Nucleus accumbens (tissue), 56 donors: ENCODE measurements at places on chromosomes 3 and 15.

- no peak for DNase-seq
These were observed 20.0 kb downstream of the GLB1 start for GRCh38 chr3:33076952-33077351.

DNA sequence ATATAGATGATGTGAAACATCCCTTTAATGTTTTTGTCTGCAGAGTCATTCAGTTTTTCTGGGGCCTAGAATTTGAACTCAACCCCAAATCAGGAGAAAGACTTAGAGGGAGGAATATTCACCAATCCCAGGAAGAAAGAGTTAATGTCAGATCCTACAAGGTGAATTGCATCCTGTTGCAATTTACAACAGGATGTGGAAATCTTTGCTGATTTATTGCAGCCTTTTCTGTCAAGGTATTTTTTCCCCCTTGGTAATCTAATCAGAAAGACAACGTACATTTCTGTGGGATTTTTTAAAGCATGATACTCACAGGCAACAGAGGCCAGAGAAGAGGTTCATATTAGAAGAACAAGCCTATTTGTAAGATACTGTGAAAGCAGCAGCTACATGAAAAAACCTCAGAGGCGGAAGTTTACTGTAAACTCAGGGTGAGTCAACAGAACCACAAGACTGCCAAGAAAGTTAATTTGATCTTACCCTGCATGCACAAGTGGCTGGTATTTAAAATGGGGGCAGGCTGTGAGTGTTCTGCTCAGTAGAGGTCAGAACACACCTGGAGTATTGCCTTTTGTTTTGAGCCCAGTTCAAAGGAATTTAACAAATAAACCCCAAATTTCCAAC is 531.9 kb downstream of the AGBL1 start:
- no peak for DNase-seq

DNA sequence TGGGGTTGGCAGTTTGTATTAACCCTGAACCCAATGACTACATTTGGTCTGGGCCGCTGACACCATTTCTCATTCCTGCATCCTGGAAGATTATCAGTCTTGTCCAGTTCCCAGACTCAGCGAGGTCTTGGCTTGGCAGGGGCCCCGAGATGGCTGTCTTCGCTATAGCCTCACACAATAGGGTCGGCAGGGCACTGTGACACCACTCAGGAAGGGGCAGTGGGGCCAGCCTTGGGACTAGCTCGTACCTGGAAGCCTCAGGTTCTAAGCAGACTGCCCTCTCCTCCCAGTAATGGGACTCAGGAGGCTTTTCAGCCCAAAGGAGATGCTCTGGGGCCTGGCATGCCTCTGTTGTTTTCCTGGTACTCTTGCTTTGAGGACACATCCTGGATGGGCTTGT is 9.1 kb downstream of the TEX264 start:
- no peak for DNase-seq

DNA sequence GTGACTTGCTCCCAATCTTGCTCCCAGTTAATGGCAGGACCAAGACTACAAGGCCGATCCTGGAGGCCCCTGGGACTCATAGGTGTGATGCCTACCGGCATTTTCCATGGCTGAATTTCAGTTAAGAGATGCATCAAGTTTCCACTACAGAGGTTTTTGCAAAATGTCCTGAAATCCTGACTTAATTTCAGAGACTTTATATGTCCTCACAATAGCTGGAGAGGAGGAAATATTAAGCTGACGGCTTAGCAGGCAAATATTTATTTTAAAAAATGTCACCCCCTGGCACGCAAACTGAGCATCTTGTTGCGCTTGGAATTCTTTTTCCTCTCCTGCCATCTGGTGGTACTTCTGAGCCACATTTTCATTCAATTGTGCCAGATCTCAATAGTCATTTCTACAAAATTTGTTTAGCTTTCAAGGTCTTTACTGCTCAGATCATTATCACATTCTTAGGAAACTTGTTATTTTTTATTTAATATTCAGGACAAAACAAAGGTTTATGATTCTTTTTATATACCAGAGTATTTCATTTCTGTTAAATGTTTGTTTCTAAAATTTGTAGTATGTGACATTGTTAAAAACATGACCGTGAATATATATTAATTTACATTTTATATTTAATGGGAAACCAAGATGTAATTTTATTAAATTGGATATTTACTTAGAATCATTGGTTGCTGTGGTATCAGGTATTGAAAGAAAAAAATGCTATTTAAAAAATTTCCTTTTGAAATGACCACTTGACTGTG is 189.2 kb upstream of the THRB start:
- DNase-seq, result no peak

- no peak for DNase-seq
These were observed 6.7 kb downstream of the COPS2 start for GRCh38 chr15:49148727-49149126.

GRCh38 chr3:171183042-171183441 is 156.5 kb upstream of the SLC2A2 start:
- DNase-seq, result no peak

- no peak for DNase-seq
These were observed 1.0 kb downstream of the RASSF1 start for GRCh38 chr3:50339485-50340146.

- DNase-seq, result no peak
These were observed 60.3 kb upstream of the GPD1L start for GRCh38 chr3:32046102-32046501.

DNA sequence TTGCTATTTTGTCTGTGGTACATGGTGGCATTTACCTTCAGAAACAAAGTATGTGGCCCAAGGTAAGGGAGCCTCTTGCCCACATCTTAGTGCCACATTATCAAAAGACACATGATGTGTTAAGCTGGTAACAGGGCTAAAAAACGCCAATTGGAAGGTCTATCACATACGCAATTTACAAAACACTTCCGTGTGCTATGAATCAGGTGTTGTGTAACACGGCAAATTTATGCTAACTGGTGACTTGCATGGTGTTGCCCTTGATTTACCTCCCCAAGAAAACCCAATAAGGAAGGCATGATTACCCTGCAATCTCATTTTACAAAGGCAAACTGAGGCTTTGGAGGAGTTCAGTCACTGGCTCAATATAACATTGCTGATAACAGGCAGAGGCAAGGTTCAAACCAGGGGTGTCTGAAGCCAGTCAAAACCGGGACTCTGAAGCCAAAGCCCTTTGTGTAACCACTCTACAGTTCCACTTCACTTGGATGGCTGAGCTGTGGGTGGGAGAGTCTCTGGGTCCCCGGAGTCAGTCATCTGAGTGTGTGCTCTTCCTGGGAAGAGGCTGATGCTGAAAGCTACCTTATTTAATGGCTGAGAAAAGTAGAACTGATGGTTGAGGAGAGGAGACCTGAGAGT is 103.9 kb upstream of the BCL6 start:
- DNase-seq, result no peak
